ENCODE measurements at places on chromosomes 7 and 10. TPM values are rescaled to one million over a fixed set of nuclear protein-coding genes. Genes with fewer than 3 reads are reported as not detected.

The AASS gene
- 10.8 TPM for total RNA-seq

The WDR86 gene
- total RNA-seq = 1.4 TPM

The ABCC2 gene
- 7.0 TPM for total RNA-seq

The PNLIPRP2 gene
- not detected for total RNA-seq

The NEUROG3 gene
- total RNA-seq = not detected

The MORN4 gene
- 2.8 TPM for total RNA-seq
